Urinary bladder (tissue), 4 donors: ENCODE measurements at places on chromosomes 2 and 18. TPM values are rescaled to one million over a fixed set of nuclear protein-coding genes. Genes with fewer than 3 reads are reported as not detected.

TMEM87B gene
- polyA plus RNA-seq = 13.5 TPM

GPR75 gene
- polyA plus RNA-seq = 0.81 TPM

DNAH6 gene
- polyA plus RNA-seq = 0.58 TPM

GCG gene
- polyA plus RNA-seq = not detected

GKN2 gene
- not detected for polyA plus RNA-seq

QPCT gene
- polyA plus RNA-seq = 11.4 TPM

CTDP1 gene
- polyA plus RNA-seq = 16.0 TPM

CLEC4F gene
- 0.03 TPM for polyA plus RNA-seq

CHN1 gene
- 13.2 TPM for polyA plus RNA-seq

CABLES1 gene
- 4.5 TPM for polyA plus RNA-seq

NTSR2 gene
- 0.05 TPM for polyA plus RNA-seq

SERPINB2 gene
- polyA plus RNA-seq = not detected

UPP2 gene
- polyA plus RNA-seq = not detected

INHA gene
- polyA plus RNA-seq = 0.49 TPM

HNMT gene
- 44.7 TPM for polyA plus RNA-seq

SPAG16 gene
- 17.7 TPM for polyA plus RNA-seq

FRZB gene
- 6.3 TPM for polyA plus RNA-seq

TUBA3E gene
- polyA plus RNA-seq = not detected

ITGA6 gene
- 30.9 TPM for polyA plus RNA-seq

C1QL2 gene
- 0.04 TPM for polyA plus RNA-seq

NEU2 gene
- polyA plus RNA-seq = not detected

TACR1 gene
- 3.4 TPM for polyA plus RNA-seq
